ENCODE measurements at places on chromosomes 3 and 15.

- DNase-seq: peak; percentile 41
These were observed 2.1 kb downstream of the ACVR2B start for GRCh38 chr3:38455639-38456430.

- no peak for DNase-seq
These were observed 54.0 kb upstream of the EIF5A2 start for GRCh38 chr3:170962411-170962810.

DNA sequence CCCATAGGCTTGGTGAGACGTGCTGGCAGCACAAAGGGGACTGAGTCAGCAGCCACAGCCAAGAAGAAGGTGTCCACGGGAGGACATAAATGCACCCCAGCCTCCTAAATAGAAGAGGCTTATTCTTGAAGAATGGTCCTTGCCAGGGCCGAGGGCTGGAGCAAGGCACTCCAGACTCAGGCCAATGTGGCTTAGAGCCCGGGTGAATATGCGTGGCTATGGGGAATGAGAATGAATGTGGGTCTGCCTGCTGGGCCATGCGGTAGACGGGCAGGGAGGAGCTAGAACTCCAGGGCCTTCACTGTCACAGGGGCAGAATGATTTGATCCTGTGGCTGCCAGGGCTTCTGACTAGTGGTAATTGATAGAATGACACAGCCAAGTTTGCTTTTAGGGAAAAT lies 34.0 kb downstream of the DHX30 start:
- DNase-seq: no peak

DNA sequence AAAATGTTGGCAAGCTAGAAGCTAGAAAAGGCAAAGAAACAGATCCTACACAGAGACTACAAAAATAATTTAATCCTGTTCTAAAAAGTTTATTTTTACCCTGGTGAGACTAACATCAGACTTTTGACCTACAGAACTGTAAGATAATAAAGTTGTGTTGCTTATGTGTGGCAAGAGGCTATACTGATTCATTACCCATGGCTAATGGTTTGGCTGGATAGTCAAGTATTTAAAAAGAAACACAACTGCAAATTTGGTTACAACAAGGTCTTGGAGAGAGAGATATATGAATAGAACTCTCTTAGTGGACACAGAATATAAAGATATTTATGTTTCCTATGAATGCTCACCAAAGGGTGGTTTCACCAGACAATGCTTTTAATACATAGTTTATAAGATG lies 364.2 kb upstream of the PLSCR5 start:
- no peak for DNase-seq

- no peak for DNase-seq
These were observed 98.4 kb upstream of the CTDSPL start for GRCh38 chr3:37763309-37763708.

DNA sequence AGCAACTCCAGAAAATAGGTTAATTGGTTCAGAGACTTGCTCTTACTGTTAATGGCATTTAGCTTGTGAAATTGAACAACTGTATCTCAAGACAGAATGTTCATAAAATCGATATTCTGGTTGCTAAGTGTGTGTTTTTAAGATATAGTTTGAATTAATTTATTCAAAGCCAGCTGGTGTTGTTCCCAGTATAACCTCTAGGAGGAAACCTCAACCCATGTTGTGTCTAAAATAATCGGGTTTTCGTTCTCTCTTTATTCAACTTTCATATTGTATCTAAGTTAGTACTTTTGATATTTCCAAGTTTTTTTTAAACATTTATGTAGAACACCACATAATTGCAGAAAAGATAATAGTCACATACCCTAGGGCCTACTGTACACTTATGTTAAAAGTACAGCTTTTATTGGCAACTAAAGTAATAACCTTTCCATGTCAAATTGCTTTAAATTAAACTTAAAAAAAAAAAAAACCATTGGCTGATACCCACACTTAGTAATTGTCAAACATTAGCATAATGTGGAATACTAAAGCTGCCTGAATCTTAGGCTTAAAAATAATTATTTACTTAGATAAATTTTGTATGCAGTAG lies 90.9 kb downstream of the SAMMSON start:
- peak; percentile 15 for DNase-seq

- no peak for DNase-seq
These were observed 421.4 kb downstream of the SHQ1 start for GRCh38 chr3:72426618-72427397.

Data from HTR-8/SVneo (cell line).